ENCODE measurements at places on chromosomes 16 and 17.
A peak's percentile ranks its signal among the peaks of the same experiment; 100 is the strongest.

GRCh38 chr17:78777881-78778280, 4.2 kb downstream of the CYTH1 start:
- no peak for DNase-seq

DNA sequence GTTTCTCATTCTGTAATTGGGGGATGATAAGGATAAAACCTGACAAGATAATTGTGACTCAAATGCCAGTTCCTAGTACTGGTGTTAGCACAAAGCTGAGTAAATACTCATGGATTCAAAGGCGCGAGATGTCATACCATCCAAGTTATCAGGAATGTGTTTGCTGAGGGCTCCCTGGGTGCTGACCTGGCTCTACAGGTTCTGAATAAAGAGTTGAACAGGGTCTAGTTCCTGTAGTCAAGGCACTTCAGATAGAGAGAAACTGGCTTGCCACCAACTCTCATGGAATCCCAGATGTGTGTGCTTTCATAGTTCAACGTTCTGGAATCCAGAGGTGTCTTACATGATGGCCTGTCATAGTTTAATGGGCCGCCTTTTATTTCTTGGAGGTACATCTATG, 141.6 kb downstream of the PRKCA start:
- DNase-seq = no peak

DNA sequence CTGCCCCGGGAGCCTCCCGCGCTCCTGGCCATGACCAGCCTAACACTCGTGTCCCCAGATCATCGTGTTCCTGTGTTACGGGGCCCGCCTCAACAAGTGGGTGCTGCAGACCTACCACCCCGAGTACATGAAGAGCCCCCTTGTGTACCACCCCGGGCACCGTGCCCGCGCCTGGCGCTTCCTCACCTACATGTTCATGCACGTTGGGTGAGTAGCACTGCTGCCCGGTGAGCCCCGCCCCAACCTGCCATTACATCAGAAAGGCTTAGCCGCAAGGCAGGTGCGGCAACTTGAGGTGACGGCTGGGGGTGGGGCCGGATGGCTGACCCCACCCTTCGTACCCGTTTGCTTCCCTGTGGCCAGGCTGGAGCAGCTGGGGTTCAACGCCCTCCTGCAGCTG, 1.4 kb downstream of the RHBDL1 start:
- no peak for DNase-seq

DNA sequence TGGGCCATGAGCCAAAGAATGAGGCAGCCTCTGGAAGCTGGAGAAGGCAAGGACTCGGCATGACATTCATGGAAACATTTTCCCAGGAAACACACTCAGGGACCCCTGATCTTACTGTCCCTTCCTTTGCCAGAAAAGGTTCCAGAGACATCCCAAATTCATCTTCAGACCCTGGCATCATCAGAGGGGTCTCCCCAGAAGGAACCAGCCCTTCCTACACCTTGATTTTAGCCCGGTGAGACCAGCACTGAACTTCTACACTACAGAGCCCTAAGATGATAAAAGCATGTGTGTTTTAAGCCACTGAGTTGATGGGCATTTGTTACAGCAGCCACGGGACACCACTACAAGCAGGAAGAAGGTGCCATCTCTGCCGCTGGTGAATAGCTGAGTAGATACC, 262.3 kb downstream of the C16orf95 start:
- no peak for DNase-seq

- no peak for DNase-seq
Observed at GRCh38 chr17:76500747-76501017, 541 bp downstream of the RHBDF2 start.

DNA sequence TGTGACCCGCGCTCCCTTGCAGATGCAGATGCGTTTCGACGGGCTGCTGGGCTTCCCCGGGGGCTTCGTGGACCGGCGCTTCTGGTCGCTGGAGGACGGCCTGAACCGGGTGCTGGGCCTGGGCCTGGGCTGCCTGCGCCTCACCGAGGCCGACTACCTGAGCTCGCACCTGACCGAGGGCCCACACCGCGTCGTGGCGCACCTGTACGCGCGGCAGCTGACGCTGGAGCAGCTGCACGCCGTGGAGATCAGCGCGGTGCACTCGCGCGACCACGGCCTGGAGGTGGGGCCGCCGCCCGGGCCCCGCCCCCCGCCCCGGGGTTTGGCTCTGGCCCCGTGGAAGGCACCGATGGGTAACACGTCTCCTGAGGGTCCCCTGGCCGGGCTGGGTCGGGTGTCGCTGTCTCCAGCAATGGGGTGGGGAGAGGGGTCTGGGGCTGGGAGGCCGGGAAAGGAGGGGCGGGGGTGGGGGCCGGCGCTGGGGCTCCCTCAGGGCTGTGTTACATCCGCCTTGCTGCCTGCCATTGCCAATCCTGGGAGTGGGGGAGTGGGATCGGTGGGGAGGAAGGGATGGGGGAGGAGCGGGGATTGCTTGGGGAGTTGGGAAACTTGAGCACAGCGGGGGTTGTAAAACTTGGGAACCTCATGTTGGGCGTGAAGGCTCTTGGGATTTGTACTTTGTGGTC, 737 bp downstream of the NUDT16L1 start:
- peak; percentile 87 for DNase-seq

Data from AG20443 (cell line).